ENCODE measurements at places on chromosomes 4 and X.

GRCh38 chr4:151806511-151806927, 45.7 kb upstream of the GATB start:
- no peak for DNase-seq

GRCh38 chr4:184568770-184569169, 80.5 kb downstream of the CASP3 start:
- DNase-seq = no peak

GRCh38 chrX:120207009-120207605, 43.5 kb upstream of the ZBTB33 start:
- no peak for DNase-seq

GRCh38 chrX:27078371-27078770, 384.8 kb downstream of the PPP4R3C start:
- DNase-seq = no peak

DNA sequence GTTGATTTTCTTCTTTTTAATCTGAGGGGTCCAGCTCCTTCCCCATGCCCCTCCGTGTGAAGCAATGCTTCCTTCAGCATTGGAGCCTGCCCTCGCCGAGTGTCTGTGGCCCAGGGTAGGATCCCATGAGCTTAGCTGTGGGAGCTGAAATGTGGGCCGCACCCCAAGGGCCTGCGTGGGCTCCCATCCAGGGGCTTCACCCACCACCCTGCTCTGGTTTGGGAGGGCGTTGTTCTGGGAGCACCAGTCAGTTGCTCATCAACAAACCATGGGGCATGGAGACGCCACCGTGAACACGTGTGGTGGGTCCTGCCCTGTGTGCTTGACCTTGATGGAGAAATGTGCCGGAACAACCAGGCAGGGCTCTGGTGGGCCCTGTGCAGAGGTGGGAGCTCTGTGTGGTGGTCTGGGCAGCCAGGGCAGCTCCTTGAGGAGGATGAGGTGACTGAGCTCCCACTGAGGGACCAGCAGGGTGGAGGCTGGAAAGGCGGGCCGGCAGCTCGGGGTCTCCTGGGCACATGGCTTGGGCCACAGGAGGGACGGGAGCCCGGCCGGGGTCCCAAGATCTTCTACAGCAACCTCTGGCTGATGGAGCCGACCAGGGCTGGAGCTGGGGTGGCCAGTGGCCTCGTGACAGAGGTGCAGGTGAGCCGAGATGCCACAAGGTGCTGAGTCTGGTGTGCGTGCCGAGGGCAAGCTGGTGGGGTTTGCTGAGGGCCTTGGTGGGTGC, 39.6 kb upstream of the NKX1-1 start:
- no peak for DNase-seq

- no peak for DNase-seq
Observed at GRCh38 chr4:40190880-40191815, 5.7 kb upstream of the RHOH start.

DNA sequence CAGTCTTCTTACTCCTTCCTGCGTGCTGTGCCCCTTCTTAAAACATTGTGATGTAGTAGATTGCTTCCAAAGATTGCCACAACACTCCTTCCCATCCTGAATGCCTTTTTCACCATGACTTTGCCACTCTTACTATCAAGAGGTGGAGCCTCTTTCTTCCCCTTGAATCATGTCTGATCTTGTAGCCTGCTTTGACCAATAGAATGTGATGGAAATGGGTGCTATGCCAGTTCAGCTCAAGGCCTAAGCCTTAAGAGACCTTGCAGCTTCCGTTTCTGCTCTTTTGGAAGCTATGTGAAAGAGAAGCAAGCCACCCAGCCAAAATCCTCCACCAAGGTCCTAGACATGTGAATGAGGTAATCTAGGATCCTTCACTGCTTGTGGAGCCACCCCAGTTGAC, 31.6 kb upstream of the RP2 start:
- no peak for DNase-seq

DNA sequence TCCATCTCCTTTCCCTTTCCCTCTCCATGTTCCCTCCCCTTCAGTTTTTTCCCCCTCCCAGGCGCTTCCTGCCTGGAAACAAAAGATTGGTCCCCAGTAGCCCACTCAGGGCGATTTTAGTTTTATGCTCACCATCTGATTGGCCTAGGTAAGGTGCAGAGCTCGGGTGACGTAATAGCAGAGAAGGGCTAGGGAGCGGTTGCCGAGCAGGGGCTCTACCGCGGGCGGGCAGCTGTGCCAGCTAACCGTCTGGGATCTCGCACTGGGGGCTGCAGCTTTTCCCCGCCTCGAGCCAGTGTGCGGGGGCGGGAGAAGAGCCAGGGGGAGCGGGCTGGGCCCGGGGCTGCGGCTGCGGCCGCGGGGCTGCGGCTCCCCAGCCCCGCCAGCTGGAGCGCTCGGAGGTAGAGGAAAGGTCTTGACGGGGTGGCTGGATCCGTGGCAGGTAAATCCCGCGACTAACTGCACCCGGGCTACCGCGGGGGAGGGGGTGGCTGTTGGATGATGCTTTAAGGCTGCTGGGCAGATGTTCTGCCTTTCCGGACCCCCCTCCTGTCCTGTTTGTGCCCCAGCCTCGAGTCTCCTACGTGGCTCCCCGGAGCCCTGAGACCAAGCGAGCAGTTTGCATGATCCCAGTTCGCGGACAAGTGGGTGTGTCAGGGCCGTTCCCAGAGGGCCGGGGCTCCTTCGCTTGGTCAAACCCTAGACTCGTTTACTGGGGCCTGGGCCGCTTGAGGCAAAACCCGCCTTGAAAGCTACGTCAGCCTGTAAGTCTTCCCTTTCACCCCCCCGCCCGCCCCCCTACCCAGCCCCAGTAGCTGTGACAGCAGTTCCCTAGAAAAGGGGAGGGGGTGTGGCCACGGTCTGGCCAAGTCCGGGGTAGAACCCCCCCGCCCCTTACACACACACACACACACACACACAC, at the start of gene PAK3:
Gene PAK3 (plus strand): TSS at position 218 of the 922 bp plus-strand sequence. CDS start 26,913 bp downstream, outside the sequence.
- DNase-seq = no peak

DNA sequence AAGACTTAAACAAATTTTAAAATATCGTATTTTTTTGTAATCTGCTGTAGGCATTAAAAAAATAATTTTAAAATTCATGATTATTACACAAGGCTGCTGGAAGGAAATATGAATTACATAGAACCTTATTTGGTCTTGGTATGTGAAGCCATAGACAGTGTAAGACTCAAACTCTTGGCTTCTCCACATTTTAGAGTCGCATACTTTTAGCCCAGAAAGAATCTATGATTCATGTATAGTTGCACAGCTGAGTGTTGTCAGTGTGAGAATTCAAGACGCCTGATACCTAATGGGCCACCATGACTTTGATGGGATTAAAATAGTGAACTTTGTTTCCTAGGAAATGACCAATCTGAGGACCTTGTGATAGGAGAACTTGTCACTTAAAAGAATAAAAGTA, 1.4 kb downstream of the INTU start:
- no peak for DNase-seq

- no peak for DNase-seq
Observed at GRCh38 chrX:72340626-72341025, 34.9 kb upstream of the CITED1 start.

GRCh38 chr4:95572304-95572991, 23.7 kb upstream of the UNC5C start:
- no peak for DNase-seq

GRCh38 chrX:120680090-120680489, 50.2 kb upstream of the C1GALT1C1 start:
- DNase-seq = no peak

DNA sequence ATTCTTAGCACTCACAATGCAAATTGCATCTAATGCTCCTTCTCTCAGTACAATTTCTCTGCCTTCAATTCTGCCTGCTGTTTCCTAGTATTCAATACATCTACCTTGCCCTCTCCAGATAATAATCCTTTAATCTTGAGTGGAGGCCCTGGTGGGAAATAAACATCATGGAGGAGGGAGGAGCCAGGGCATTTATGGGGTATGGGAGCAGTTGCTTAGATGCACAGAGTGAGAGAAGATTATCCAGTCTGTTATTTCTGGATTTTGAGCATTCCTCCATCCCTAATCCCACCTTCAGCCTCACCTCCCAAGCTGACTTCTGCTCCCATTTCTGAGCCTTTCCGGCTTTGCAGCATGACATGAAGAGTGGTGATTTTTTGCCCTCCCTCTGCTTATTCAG, 127.9 kb upstream of the PPP3CA start:
- DNase-seq = no peak

DNA sequence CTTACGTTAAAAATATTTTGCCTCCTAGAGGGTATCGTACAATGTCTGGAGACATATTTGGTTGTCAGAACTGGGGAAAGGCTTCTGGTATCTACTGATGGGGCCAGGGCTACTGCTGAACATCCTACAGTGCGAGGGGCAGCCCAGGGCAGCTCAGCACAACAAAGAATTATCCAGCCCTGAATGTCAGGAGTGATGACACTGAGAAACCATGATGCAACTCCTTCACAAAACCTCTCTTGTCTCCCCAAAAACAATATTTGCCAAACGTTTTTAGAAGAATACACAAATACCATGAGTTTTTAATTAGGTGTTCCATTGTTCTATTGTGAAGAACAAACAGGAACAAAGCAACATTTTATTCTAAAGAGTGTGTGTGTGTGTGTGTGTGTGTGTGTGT, 43.4 kb upstream of the CLNK start:
- no peak for DNase-seq

DNA sequence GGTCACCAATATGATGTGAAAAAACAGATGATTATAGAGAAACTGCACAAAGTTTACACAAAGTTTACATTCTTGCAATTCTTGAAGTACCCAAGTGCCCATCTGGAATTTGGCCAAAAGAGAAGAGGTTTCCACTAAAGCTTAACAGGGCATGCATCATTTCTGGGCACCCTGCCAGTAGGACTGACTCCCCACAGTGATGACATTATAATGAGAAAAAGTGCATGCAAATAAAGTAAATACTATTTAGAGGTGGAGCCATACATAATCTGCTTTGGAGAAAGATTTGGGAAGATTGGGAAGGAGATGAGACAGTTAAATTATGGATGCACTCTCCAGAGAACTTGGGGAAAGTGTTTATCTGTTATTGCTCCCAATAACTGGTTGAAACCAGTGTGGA, 93.7 kb upstream of the TRPC3 start:
- DNase-seq = no peak

GRCh38 chr4:153159016-153159415, 45.2 kb upstream of the TRIM2 start:
- DNase-seq = no peak

GRCh38 chr4:140968371-140968770, 164.9 kb downstream of the RNF150 start:
- DNase-seq = no peak

GRCh38 chr4:138341739-138342415, 99.7 kb upstream of the SLC7A11 start:
- no peak for DNase-seq

- no peak for DNase-seq
Observed at GRCh38 chrX:39065051-39065871, 264.0 kb downstream of the MID1IP1 start.

DNA sequence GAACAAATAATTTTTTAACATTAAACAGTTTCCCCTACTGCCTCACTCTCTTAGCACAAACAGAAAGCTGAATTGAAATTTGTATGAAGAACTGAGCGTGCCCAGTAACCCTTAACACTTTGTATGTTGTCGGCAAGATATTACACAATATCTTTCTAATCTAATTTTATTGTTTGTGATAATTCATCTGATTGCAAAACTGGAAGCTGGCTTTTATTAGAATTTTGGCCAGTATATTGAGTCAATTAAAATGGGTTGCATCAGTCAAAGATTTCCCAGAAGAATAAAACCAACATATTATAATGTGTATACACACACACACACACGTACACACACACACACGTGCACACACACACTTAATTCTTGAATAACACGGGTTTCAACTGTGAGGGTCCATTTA, 2332.1 kb downstream of the PCDH7 start:
- DNase-seq = no peak

- DNase-seq = no peak
Observed at GRCh38 chr4:158970812-158971211, 132.1 kb upstream of the RAPGEF2 start.

DNA sequence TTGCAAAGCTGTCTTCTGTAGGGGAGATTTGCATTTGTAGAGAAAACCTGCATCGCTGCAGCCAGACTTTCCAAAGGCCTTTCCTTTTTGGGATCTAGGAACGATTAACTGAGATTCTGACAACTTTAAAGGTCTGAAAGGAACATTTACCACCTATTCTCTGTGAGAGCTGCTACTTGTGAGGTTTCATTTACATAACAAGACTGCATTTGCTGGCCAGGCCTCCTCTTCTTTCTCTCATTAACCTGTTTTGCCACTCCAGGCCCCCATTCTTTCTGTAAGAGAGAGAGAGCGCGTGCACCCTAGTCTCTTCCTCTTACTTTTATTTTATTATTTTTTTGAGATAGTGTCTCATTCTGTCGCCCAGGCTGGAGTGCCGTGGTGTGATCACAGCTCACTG, 31.6 kb downstream of the TMEM31 start:
- no peak for DNase-seq

DNA sequence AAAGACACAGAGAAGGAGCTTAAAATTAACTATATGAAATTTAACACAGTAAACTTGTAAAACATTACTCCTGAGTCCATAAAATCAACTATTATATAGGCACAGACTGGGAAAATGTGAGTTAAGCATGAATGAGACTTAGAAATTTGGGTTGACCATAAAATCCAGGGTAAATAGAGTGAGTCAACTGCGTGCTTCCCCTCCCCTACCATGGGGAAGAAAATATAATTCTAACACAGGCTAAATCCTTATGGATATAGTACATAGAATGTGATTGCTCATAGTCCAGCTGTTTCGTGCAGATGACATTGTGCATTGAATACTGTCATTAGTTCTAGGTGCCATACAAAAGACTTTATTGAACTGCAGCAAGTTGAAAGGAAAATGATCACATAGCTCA, 42.2 kb downstream of the KLHL5 start:
- DNase-seq = no peak

GRCh38 chr4:76990288-76991080, 40.9 kb downstream of the SEPTIN11 start:
- DNase-seq = no peak

DNA sequence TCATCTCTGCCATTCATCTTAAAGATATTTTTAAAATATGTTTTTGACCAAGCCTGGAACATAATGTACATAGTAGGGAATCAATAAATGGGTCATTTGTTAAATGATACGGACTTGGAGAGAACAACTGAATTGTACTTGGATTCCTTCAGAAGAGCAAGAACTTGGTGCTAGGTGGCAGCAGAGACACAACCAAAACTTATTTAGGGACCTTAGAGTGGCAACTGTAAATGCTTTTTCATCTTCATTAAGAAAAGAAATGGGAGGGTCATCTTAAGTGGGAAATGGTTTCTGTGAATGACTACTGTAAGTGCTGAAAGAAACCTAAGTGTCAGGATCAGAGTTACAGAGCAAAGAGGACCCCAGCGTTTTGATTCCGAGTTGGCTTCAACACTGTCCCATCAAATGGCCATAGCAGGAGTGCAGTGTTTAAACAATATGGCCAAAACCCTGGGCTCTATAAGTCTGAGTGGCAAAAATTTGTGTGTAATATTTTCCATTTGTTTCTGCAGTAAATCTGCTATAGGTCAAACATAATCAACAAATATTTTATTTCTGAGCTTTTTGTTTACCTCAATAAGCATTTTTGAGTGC, 213.6 kb downstream of the PALLD start:
- DNase-seq = no peak
